ENCODE measurements at places on chromosomes 7 and 10.

- no peak for DNase-seq
Measured at GRCh38 chr10:77236700-77237099, 400.9 kb downstream of the KCNMA1 start.

- no peak for DNase-seq
Measured at GRCh38 chr10:12774204-12774894, 227.2 kb downstream of the CCDC3 start.

DNA sequence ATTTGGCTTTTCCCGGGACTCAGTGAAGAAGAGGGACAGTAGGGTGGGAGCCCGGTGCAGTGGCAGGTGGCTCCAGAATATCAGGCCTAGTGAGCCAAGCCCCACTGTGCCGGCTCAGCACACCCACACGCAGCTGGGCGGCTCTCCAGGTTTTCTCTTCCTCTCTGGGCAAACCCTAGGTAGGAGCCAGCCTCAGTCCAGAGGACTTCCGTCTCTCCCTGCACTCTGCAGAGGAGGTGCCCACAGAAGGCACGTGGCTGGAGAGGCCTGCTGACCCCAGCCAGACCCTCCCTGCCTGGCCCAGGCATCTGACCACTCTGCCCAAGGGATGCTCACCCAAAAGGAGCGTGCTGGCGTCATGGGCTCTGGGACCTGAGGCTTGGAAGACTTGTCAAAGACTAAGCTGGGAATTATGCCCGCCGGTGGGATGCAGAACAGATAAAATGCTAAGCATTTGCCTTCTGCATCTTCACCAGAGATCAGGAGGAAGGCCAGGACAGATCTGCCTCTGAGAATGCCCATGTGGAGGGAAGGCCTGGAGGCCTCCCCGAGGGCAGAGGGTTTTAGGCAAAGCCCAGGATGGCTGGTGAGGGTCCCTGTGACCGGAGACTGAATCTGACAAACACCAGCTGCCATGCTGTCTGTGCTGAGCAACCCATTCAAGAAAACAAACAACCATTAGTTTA lies 40.2 kb downstream of the TCERG1L start:
- DNase-seq: no peak

DNA sequence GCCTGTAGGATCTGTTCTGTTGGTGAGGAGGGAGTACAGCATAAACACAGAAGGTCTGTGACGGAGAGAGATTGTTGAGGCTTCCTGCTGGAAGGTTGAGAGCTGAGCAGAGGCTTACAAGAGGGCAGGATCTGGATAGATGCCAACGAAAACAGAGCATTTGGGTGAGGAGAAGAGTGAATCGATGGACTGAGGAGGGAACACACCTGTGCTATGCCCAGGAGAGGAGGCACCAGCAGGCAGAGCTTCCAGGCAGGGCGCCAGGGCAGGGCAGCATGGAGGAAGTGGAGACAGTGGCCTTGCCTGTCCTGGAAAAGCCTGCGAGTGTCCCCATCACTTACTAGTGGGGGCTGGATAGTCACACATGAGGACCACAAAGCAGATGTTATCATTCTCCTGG lies 282.9 kb downstream of the PAXIP1 start:
- DNase-seq: no peak

DNA sequence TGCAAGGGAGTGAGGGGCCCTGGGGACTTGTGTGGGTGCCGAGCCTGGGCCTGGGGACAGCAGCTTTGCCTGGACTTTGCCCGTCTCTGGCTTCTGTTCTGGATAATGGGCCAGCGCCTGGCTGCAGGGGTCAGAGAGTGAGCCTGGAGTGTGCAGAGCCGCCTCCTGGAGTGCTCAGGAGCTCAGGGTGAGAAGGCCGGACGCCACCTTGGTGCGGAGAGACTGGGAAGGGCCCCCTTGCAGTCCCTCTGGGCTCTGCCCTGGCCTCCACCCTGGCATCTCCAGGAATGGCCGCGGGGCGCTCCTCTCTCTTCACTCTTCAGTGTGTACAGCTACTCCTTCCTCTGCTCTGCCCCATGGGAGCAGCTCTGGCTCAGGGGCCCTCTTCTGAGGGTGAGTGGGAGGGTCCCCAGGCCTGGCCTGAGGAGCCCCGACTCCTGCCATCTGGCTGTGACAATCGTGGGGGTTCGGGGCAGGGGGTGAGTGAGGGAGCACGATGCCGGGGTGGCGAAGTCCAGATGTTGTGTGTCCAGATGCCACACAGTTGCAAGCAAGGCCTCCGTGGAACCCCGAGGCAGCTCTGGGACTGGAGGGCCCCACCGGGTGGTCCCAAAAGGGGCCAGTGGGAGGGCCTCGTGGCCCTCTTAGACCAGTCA lies 187.1 kb downstream of the DNAJB6 start:
- no peak for DNase-seq

DNA sequence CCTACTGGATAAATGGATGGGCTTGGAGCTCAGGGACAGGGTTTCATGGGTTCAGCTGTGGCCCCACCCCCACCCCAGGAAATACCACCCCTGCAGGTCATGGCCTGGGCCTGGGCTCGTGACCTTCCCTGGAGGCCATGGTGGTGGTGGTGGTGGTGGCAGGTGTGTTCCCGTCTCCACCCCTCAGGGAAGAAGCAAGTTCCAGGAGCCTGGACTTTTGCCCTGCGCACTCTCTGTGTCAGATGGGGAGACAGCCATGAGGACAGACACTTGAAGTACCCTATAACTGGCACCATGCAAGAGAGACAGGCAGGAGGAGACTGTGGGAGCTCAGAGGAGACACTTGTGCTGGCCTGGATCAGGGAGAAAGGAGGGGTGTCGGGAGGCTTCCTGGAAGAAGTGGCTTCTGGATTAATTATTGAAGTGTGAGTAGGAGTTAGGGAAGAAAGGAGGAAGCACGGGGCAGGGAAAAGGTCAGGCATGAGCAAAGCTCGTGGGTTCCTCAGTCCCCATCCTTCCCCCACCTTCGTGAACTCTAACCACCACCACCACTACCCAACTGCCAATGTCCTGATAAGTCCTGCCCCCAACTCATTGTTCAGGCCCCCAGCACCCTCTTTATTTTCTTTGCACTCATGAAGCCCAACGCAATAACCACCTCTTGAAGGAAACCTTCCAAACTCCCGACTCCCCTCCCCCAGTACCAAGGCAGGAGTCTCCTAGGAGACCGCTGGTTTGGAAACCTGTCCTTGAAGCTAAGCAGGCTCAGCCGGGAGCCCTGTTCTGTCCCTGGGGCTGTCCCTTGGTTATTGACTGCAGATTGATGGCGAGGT lies 8.9 kb downstream of the SH2B2 start:
- DNase-seq: no peak

- DNase-seq: no peak
Measured at GRCh38 chr10:49700997-49701396, 21.5 kb downstream of the C10orf53 start.

GRCh38 chr7:32905175-32905662 lies 13.7 kb upstream of the KBTBD2 start:
- no peak for DNase-seq

GRCh38 chr10:86368987-86369386 lies 2.4 kb upstream of the GRID1 start:
- DNase-seq: no peak

DNA sequence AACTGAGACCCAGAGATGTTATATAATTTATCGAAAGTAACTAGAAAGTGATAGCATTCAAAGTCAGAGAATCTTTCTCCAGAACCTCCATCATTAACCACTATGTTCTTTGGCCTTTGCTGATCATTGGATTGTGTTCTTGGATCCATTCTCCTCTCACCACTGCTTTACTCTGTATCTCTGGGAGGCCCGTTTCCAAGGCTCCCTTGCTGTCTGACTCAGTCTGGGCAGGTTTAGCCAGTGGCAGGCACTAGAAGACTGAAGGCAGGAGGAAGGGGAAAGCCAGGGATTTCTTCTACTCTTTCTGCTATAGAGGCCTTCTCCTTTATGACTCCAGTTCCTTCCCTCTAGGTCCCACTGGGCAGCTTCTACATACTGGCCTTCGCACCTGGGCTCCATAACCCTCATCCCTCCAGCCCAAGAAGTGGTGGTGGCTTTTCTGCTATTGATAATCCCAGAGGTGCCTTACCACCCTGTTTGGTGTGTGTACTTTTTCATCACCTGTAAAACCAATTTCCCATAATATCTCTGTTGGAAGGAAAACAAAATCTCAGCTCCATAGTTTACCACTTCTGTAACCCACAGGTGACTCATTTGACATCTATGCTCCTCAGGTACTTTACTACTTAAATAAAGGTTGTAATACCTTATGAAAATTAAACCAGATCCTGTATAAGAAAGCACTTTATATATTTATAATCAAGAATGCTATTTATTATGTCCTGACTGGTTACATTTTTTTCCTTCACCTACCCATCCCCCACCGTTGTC lies 36.0 kb downstream of the BCAP29 start:
- no peak for DNase-seq

GRCh38 chr10:17472481-17473227 lies 18.3 kb upstream of the ST8SIA6 start:
- no peak for DNase-seq

DNA sequence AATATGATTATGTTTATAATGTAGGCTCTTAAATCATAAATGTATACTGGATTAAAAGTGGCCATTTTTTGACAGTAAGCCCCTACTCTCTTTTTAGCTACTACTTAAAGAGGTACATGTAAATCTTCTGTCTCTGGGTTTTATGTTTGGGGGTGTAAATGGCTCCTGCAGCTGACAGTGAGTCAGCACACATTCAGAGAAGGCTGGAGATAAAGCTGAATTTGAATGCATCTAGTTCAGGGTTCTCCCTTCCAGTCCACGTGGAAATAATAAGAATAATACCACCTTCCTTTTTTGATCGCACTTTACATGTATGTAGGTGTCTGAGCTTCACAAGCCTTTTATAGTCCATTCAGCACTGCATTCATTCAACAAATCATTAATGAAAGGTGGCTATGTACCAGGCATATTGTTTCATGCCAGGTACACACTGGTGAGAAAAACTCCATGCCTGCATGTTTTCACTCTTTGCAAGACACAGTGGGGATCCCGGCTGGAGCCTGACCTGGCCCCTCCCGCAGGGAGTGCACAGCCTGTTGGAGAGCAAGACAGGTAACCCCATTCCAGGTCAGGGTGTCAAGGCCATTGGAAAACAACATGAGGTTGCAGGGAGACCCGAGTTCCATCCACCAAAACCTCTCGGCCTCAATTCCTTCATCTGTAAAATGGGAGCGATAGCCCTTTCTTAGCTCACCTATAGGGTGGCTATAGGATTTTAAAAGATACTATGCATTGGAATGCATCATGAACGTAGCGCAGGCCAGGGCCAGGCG lies 107.5 kb upstream of the ANLN start:
- DNase-seq: no peak

DNA sequence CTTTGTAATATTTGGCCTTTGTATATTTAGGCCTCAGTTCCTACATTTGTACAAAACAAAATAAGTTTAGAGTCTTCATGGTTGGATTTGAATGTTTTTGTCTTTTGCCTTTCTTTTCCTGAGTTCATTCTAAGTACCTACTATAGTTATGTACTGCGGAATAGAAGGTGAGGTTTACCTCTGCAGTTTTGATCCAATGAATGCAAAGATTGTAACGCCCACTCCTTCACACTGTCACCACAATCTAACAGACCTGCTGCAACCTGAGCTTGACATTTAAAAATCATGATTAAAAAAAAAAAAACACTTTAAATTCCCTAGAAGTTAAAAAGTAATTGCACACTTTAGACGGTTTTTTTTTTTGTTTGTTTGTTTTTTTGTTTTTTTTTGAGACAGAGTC lies 145.0 kb downstream of the CALCR start:
- DNase-seq: no peak

DNA sequence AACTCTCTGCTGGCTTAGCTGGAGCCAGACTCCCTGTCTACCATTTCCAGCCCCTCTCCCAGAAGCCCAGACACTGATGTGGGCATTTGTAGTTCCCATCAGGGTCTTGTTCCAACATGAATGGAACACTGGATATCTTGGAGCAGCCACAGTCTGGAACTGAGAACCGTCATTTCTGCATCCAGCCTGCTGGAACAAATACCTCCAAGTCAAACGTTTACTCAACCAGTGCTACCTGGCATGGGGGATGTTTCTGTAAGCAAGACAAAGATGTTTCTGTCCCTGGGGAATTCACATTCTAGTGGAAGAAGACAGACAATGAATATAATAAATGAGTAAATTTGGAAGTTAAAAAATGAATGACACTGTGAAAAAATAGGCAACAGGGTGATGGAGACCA lies 70.8 kb upstream of the ZNF438 start:
- DNase-seq: no peak

GRCh38 chr10:63099734-63100133 lies 33.4 kb upstream of the NRBF2 start:
- no peak for DNase-seq

DNA sequence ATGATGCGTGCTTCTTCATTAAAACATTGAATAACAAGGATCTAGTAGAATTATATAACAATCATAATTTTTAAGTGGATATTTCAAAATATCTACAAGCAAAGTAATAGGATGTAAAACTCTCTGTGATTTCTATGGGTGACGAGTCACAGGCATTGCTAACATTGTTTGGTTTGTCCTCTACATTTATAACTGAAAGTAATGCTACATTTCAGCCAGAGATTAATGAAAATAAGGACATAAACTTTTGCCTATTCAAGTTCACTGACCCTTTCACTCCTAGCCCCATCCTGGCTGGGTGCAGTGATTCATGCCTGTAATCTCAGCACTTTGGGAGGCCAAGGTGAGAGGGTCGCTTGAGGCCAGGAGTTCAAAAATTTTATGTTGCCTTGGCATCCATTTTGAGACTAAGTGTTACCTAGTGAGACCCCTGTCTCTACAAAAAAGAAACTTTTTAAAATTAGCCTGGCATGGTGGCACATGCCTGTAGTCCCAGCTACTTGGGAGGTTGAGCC lies 38.4 kb upstream of the HSPA12A start:
- no peak for DNase-seq

DNA sequence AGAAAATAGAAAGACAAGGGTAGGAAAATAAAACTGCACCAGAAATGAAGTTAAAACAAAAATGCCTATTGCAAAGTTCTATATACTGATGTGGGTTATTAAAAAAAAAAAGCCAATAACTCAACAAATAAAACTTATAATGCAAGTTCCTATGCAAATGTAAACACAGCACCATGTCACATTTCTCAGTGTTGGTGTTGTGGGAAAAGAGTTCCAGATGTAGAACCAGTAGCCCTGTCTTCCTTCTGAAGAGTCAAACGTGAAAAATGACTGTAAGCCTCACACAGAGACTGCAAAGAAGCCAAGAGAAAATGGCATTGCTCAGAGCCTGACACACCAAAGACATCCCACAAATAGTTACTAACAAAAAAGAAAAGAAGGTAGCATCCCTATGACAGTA lies 10.1 kb downstream of the PON2 start:
- no peak for DNase-seq

GRCh38 chr10:107303203-107303602 lies 138.7 kb upstream of the SORCS1 start:
- DNase-seq: no peak

DNA sequence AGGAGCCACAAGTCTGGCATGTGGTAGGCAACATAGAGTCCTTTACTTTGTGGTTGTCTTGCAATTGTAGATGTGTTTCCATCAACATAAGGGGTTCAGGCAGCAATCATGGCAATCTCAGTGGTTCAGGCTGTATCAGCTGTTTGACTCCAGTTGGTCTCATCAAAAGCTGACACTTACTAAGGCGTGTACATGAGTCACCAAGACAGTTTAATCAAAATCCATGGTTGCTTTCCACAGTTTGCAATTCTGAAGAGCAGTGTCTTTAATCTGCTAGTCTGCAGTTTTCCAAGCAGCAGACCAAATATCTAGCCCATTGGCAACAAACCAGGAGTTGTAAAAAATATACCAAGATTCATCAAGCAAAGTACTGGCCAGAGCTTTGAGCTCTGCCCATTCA lies 210.2 kb downstream of the MDFIC start:
- DNase-seq: no peak

- no peak for DNase-seq
Measured at GRCh38 chr10:101649525-101650085, 45.4 kb downstream of the FBXW4 start.

GRCh38 chr7:126589068-126589684 lies 663.6 kb downstream of the GRM8 start:
- DNase-seq: no peak

Data from GM12891 (cell line).